ENCODE measurements at places on chromosomes 5 and 9. TPM values are rescaled to one million over a fixed set of nuclear protein-coding genes. Genes with fewer than 3 reads are reported as not detected.
A peak's percentile ranks its signal among the peaks of the same experiment; 100 is the strongest.

DNA sequence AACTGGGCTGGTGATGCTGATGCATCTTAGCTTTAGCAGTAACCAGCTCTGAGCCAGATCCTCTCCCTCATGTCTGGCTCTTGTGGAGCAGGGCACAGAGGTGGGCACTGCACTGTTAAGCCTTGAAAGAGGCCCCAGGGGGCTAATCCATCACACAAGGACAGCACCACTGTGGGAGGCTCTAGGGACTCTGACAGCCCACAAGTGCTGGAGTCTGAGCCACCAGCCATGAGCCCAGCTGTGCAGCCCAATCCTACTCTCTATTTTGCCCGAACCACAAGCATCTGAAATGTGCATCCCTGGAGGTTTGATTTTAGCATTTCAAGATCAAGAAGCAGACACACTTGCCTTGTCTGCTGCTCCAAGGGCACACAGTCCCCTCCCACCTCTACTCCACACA lies 407.1 kb upstream of the TRPC7 start:
- no peak for DNase-seq

Gene C5orf46
- not detected for total RNA-seq

- DNase-seq, result peak; percentile 44
These were observed 1.1 kb upstream of the DAP start for GRCh38 chr5:10761933-10762775.

- DNase-seq, result no peak
These were observed 53.0 kb upstream of the CPEB4 start for GRCh38 chr5:173835131-173835530.

Gene SLCO6A1
- total RNA-seq, result not detected

Gene C9orf153
- total RNA-seq, result not detected

DNA sequence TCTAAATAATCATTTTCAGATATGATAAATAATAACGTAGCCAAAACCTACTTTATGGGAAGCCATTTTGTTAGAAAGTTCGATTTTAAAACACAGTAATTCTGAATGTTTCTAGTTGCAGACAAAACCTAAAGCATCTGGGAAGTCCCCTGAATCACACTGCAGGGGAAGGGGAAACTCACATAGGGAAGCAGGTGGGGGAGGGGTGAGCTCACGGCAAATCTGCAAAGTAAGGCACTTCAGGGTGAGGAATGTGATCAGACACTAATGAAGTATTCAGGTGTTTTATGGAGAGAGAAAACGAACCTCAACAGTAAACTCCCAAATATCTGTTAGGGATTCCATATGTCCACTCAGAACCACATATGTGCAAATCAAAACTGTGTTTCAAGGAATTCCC lies 70.7 kb downstream of the EPB41L4A start:
- DNase-seq, result no peak

DNA sequence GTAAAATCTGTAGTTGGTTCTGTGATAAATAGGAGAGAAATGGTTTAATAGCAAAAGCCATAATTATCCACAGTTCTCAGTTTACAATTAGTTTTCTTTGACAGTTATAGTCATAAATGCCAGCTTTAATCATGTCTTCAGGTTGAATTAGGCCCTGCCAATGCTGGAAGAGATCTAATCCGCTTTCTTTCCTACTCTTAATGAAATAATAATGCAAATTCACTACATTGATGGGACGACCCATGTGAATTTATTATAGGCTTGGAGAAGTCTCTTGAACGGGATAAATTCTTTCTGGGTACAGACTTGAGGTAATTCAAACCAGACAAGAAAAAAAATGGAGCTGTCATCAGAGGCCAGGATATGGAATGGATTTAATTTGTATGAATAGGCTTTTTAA lies 950.4 kb downstream of the EFNA5 start:
- DNase-seq, result no peak

Gene RCL1
- total RNA-seq, result 12.5 TPM

DNA sequence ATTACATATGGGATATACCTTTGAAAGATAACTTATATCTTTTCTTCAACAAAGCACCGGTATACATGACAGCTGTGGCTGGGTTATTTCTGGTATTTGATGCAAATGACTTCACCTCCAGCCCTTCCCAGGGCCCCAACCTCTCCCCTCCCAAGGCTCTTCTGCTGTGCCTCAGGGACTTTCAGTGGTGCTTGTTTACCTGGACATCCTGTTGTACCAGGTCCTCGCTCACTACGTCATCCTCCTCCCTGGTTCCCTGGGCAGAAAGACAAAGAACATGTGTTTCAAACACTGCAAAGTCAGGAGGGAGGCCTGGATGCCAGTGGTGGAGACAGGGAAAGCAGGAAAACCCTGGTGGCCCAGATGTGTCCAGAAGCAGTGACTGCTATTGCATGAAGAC lies 23.4 kb downstream of the ANXA6 start:
- DNase-seq, result no peak

Gene FREM1
- 1.1 TPM for total RNA-seq

All from colonic mucosa (tissue), 4 donors.